Activated CD8-positive, alpha-beta T cell treated with anti-CD3 and anti-CD28 coated beads, Interleukin-2, amount 10 ng/mL, durations not matched to agents 7 days and 5 days (primary cell): ENCODE measurements at places on chromosomes 16 and 17.
A peak's percentile ranks its signal among the peaks of the same experiment; 100 is the strongest.

GRCh38 chr16:50960517-50961202 lies 190.4 kb downstream of the SALL1 start:
- DNase-seq: no peak

GRCh38 chr16:83926726-83927397 lies 26.2 kb upstream of the OSGIN1 start:
- DNase-seq: peak; percentile 71

- no peak for DNase-seq
These were observed 165.1 kb downstream of the ABCC12 start for GRCh38 chr16:47990676-47991075.

GRCh38 chr16:49488740-49489525 lies 115.3 kb downstream of the C16orf78 start:
- no peak for DNase-seq

DNA sequence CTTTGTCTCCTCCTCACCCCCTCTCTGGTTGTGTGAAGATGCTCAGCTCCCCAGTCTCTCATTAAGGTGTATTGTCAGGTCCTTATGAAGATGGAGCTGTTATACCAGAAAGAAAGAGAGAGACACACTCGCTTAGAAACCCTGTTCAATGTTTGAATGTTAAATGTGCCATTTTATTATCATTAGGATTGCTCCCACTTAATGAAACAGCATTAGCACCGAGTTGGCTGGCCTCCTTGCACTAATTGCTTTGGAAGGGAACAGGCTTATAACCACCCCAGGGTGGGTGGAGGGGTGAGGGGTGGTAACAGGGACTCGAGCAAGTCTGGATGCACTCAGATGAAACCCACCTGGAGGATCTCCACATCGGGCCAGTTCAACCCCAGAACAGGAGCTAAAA lies 14.4 kb downstream of the PIPOX start:
- no peak for DNase-seq

DNA sequence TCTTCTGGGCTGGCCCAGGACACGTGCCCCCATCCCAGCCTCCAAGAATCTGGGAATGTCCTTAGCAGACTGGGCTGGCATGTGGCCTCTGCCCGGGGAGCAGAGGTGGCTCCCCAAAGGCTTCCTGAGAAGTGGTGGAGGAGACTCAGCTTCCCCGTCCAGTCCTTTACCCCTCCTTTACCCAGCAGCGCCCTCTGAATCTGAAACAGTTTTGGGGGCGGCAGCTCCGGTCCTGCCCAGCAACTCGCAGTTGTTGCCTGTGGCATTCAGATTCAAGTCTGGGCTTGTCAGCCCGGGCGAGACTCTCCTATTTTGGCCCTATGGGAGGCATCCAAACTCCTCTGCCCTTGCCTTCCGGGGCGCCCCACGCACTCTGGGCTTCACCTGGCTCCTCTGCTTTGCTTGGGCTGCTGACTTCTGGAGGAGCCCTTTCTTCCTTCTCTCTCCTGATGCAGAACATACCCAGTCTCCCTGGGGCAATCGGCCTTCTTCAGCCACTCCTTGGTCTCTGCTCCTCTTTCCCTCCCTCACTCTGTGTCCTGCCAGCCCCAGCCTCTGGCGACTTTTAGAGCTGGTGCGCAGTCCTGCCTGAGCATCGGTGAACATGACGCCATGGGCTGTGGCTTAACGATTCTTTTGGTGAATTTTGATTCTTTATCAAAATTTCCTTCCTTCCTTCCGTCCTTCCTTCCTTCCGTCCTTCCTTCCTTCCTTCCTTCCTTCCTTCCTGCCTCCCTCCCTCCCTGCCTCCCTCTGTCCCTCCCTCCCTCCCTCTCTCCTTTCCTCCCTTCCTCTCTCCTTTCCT lies 55.2 kb downstream of the CMIP start:
- no peak for DNase-seq

DNA sequence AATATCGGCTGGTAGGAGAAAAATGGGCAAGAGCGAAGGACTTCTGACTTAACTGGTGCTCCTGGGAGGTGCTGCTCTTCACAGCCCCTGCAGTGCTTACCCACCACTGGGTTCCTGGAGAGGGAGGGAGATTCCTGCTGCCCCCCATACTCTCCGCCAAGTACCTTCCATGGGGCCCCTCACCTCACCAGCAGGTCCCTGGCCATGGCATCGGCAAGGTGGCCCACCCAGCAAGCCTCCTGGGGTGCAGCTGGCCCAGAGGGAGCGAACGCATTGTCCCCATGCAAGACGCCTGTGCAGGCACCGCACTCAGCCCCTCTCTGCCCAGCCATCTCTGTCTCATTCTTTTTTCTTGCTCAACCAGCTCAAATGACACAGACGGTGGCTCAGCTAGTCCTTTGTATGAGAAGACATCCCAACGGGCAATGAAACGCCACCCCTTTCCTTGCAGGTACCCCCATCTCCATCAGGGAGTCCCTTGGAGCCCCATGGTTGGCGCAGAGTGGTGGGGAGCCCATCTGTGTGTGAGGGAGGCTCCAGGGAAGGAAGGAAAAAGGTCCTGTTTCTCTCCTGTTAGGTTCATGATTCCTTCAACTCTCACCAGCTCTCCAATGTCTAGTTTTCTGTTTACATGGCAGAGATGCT lies 9.6 kb upstream of the ALDH3A1 start:
- DNase-seq: no peak

- no peak for DNase-seq
These were observed 13.5 kb upstream of the CACNG4 start for GRCh38 chr17:66950886-66951604.

DNA sequence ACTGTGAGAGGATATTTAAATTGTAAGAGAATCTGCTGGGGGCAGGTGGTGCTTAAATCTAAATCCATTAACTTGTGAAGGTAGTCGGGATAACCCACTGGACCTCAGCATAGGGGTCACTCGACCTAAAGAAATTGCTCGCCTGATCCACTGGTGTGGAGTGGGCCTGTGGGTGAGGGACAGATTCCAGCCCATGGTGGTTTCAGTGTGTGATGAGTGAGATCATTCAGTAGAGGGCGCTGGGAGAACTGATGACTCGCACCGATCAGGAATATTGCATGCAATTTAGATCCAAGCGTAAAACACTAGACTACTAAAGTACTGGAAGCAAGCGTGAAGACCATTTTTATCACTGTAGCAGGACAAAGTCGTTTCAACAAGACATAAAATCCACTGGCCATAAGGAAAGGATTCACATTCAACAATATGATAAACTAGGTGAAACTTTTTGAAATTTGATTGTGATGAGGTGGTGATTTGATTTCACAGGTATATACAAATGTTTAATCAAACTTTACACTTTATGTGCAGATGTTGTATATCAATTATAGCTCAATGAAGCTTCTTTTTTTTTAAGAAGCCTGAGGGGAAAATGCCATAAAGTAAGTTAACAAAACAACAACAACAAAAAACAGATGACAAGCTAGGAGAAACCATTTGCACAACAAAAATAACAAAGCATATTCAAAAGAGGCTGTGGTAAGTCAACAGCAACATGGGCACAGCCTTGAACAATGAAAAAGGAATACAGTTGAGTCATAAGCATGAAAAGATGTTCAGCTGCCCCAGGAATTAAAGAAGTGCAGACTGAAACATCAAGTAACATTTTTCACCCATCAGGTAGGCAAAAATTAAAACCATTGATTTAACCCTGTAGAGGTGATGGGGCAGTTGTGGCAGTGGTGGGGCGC lies 7.5 kb upstream of the TMEM170A start:
- DNase-seq: peak; percentile 52

GRCh38 chr17:76532072-76532651 lies 5.3 kb downstream of the CYGB start:
- no peak for DNase-seq

DNA sequence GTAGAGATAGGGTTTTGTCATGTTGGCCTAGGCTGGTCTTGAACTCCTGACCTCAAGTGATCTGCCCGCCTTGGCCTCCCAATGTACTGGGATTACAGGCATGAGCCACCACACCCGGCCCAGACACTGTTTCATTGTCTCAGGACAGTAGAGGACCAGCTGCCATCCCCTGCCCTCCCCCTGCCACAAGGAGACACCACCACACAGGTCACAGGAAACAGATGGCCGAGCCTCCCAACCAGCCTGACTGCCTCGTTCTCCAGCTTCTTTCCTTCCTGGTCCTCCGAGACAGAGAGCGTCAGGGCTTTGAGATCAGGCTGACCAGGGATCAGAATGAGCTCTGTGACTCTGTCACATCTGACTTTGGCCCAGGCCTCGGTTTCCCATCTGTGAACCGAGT lies 20.8 kb upstream of the RNPS1 start:
- DNase-seq: no peak

DNA sequence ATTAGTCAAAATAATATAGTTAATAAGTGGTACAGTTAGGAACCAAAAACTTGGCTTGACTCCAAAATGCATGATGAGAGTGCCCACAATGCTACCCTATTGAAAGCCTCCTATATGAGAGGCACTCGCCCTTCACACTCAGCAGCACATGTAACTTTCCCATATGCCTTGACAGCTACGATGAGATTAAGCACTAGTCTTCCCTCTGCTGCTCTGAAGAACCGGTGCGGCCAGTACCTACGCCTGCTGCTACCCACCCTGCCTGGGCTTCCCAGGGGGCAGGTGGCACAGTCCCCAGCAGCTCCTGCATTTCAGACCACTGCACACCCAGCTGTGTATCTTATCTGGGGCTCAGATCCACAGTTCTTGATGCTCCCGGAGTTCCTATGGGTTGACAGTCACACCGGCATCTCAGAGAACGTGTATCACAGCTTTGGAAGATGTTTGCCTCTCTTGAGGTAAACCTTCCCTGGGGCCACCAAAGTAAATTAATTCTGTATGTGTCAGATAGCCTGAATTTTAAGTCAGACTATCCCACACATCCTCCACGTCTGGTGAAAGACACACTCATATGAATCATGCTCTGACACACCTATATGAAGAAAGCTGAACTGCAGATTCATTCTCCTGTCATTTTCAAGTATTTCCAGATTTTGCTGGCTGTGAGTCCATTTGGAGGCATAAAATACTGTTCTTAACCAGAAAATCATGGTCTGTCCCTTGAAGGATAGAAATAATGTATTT lies 77.8 kb downstream of the MYH10 start:
- DNase-seq: no peak

DNA sequence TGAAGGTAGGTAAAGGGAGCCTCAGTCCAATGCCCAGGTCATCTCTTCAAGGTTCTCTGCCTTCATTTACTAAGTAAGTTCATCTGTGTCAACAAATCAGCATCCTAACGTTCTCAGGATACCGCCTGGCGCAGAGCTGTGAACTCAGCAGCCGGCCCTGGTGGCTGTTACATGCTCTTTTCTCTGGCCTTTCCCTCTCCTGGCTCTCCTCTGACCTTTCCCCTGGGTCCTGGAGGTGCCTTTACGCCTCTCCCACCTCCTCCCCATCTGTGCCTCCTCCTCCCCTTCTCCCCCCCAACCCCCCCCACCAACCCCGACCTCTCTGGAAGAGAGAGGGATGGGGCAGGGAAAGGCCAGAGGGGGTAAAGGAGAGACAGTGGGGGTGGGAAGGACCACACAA lies 19.5 kb downstream of the COTL1 start:
- no peak for DNase-seq

GRCh38 chr17:79621151-79621943 lies 10.5 kb upstream of the RBFOX3 start:
- no peak for DNase-seq

GRCh38 chr17:50475362-50475761 lies 3.3 kb upstream of the RSAD1 start:
- DNase-seq: no peak

DNA sequence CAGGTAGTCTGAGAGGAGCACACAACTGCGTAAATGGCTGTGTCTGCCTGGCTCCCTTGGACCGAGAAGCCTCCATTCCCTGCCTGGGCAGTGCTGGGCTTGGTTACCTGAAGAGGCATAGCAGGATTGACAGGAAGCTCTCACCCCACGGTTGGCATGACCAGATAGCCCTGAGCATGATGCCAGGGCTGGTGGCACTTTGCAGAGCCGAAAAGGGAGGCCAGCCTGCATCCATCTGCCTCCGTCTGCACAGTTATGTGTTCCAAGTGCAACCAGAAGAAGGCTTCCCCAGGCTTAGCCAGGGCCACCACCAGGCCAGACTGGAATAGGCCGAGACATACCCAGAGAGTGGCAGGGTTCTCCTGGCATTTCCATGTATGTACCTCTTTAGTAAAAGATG lies 36.6 kb downstream of the GNAO1 start:
- DNase-seq: no peak

DNA sequence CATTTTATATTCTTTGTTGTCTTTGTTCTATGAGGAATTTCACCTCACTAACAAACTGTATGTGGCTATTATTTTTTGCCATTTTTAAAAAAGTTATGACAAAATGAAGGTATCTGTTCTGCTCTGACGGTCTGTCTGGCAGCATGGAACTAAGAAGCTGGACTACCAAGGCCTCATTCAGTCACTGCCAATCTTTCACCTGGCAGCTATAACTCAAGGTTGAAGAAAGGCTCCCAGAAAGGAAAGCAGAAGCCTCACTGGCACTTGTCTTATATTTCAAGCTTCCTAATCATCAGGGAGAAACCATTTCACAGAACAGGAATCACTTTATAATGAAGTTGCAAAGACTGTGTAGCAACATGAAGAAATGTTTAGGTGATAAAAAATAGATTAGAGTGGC lies 18.7 kb upstream of the SLC6A4 start:
- DNase-seq: no peak

DNA sequence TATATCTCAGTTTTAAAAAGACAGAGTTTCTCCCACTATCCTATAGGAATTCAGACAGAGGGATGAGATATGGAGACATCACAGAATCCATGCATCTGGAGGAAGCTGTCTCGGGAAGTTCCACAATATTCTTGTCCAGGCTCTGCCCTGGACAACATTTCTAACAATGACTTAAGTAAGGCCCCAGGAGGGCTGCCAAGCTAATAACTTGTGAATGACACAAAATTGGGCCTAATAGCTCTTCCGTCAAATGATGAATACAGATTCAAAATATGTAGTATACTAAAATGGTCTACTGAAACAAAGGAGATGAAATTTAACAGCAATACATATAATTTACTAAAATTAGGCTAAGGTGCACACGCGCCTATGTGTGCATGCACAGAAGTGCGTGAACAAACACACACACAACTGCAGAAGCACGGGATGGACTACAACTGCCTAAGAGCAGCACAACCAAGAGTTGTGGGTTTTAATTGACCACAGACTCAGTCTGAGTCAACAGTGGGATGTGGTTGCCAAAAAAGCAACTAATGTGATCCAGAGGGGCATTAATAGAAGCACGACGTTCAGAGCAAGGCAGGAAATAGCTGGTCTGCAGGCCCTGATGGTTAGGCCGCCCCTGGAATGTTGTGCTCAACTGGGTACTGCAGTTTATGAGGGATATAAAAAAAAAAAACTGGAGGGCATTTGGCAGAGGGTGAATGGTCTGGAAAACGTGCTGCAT lies 26.3 kb upstream of the HS3ST2 start:
- peak; percentile 27 for DNase-seq

GRCh38 chr16:15398618-15399316 lies 3.2 kb downstream of the MPV17L start:
- no peak for DNase-seq
